Neural crest cell (in vitro differentiated cells): ENCODE measurements at places on chromosomes 12 and 14. TPM values are rescaled to one million over a fixed set of nuclear protein-coding genes. Genes with fewer than 3 reads are reported as not detected.
A peak's percentile ranks its signal among the peaks of the same experiment; 100 is the strongest.

Gene LMNTD1
- total RNA-seq, result not detected in 2 replicates

Gene CIROP
- not detected in 2 replicates for total RNA-seq

Gene PRB3
- total RNA-seq, result not detected in 2 replicates

Gene ETFBKMT
- 1.3 and 2.2 TPM in 2 replicates for total RNA-seq

DNA sequence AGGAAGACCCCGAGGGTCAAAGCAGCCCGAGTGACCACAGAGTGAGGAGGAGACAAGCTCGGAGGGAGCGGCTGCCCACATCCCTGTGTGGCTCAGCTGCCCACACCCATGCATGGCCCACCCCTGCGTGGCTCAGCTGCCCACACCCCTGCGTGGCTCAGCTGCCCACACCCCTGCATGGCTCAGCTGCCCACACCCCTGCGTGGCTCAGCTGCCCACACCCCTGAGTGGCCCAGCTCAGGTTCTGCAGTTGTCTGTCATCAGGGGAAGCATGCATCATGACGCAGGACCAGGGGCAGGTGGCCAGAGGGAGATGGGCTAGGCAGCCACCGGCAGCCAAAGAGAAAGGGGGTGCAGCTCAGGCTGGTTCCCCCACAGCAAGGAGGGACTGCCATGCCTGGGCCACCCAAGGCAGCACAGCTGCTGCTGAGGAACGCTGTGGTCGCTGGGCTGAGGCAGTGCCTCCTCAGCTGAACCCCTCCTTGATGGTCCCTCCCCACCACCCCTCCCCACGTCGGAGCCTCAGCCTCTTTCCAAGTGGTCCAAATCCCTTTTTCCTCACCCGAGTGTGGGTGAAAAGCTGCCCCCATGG is 33.3 kb upstream of the NUDT14 start:
- no peak for DNase-seq

DNA sequence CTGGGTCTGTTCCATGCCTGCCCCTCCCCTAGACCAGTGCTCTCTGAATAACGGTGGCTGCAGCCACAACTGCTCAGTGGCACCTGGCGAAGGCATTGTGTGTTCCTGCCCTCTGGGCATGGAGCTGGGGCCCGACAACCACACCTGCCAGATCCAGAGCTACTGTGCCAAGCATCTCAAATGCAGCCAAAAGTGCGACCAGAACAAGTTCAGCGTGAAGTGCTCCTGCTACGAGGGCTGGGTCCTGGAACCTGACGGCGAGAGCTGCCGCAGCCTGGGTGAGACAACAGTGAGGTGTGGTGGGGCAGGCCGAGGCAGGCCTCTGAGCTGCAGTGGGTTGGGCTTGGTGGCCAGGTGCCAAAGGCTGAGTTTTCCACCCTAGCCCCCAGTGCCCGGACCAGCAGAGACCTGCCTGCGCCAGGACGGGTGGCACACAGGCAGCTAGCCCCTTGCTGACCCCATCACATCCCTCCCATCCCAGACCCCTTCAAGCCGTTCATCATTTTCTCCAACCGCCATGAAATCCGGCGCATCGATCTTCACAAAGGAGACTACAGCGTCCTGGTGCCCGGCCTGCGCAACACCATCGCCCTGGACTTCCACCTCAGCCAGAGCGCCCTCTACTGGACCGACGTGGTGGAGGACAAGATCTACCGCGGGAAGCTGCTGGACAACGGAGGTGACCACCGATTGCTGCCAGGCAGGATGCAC is 28.2 kb upstream of the LRP1-AS start:
- DNase-seq, result peak; percentile 84

GRCh38 chr12:63940310-63941005 is 96.0 kb downstream of the SRGAP1 start:
- no peak for DNase-seq

GRCh38 chr12:10861366-10861765 is 12.1 kb upstream of the PRR4 start:
- no peak for DNase-seq

DNA sequence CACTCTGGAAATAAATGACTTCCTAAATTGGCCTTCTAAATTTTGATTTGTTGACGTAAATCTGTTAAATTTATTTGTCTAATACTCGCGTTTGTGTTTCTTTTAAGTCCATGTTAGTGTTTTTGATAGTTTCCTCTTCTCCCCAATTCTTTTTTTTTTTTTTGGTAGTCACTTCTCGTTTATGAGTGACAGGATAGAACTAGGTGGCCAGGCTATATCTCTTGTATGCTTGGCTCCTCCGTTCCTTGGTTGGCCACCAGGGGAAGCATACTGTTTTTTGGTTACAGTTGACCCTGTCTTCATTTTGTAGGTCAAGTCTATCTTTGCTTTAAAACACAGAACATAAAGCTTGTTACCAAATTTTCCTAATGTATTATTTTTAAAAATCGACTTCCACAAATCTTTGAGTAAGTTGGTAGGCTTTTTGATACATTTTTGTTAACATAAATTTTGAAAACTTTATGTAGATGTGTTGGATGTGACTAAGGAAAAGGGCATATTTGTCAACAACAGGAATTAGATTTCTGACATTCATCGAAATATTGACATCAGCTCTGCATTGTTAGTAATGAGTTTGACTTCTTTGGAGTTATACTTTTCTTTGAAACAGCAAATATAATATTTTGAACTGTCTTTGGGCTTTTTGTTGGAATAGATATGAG is 2.2 kb downstream of the RCOR1 start:
- DNase-seq, result peak; percentile 49

DNA sequence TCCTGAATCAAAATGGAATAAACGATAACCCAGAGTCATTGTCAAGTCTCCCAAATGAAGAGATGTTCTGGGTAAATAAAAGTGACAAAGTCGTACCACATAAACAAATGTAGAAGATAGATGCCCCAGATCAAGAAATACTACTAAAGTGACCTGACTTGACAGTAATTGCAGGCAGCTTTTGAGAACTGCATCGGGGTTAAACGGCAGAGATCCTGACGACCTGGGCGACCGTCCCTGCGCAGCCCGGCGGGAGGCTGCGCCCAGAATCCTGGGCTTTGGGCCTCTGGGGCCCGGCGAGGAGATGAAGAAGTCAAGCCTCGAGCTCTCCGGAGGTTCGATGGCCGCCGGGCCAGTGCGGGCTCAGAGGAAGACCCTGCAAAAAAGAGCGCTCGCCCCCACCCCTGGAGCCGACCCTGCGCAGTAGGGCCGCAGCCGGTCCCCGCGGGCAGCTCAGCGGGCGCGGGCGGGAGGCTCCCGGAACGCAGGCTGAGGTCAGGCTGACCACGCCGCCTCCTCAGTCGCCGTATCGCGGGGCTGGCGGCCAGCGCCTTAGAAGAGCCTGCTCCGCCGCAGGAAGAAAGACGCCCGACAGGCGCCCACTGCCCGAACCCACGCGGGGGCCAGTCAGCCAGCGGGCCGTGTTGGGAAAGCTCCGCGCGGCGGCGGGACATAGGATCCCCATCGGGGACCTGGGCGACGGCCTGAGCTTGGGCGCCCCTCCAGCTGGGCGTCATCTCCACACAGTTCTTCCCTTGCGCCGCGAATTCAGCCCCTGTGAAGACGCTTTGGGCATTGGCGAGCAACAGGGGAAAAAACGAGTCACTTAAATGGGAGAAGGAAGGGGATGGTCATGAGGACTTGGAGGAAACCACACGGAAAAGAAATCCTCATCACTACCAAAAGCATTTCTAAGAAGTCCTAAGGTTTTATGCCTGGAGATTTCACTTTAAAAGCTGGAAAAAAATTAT is 16.0 kb downstream of the NKX2-1 start:
- peak; percentile 12 for DNase-seq

DNA sequence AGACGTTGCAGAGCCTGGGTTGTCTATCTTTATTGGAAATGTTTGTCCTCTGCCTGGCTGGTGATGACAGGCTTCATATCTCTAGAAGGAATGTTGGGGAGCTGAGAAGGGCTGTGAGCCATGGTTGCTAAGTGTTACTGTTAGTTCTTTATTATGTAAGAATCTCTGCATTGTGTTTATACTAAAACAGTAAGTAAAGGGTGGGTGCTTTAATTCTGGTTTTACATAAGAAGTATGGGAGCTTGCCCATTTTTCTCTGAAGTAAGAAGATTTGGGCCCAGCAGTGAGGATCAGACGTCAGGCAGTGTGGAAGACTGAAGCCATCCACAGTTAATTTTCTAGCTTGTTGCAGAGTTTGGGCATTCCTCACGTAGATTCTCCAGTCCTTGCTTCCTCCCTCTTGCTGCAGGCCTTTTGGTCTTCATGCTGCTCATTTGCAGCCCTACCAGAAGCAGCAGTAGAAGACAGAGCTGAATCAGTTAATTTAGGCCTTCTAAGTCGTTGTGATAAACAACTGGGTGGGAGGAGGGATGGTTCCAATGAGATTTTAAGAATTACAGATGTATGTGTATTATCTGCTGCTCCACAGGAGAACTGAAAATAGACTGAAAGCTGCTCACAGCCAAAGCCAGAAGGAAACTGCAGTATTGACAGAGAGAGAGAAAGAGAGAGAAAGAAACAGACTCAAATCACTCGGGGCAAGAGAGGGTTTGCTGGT is 21.4 kb downstream of the WNT5B start:
- no peak for DNase-seq

- DNase-seq, result no peak
Measured at GRCh38 chr14:101586531-101587430, 25.5 kb downstream of the DIO3 start.

DNA sequence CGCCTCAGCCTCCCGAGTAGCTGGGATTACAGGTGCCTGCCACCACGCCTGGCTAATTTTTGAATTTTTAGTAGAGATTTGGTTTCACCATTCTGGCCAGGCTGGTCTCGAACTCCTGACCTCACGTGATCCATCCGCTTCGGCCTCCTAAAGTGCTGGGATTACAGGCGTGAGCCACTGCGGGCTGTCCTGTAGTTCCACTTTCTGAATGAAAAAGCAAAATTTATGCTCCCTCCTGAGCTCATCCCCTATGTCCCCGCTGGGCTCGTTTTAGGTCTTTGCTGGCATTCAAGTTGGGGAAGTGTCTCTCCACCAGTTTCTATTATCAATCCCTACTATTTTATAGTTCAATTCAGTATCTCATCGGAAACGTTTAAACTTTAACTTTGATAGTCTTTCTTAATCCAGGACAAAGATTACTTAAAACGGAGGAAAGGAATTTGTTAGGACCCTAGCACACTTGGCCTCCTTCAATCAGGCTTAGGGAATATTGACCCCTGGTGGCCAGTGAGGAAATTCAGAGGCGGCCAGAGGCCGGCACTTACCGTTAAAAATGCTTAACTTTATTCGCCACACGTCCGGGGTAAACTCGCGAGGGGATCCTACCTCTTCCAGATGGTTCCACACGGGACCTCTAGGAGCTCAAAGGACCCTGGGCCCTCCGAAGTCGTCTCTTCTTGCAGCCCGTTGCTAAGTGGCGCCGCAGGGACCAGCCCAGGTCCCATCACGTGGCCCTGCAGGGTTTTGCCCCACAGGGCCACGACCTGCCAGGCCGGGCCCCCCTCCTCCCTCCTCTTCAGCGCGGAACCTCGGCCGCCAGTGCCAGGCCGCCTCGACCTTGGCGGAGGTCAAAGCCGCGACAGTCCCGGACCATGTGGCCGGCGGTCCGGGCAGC is 11.4 kb upstream of the DNAL1 start:
- peak; percentile 62 for DNase-seq

DNA sequence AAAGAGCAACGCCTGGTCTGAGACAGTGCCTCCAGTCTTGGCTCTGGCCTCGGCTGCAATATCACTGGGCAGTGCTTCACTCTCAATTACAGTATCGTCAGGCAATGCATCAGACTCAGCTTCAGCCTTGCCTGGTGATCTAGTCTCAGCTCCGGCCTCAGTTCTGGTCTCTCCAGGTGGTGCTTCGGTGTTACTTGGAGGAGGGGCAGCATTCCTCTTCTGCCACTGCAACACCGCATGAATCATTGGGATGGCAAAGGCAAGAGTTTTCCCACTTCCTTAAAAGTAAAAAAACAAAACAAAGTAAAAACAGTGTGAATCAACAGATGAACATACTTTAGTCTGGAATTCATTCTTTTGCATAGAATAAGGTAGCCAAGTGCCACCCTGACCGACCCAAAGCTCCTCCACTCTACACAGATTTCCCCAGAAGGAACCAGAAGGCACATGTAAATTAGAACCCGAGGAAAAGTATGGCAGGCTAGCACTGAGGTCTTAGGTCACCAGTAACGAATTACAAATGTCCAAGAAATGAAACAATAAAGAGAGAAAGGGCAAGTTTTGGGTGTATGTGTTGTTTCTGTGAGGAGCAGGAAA is 18.6 kb downstream of the DDX24 start:
- DNase-seq, result no peak

DNA sequence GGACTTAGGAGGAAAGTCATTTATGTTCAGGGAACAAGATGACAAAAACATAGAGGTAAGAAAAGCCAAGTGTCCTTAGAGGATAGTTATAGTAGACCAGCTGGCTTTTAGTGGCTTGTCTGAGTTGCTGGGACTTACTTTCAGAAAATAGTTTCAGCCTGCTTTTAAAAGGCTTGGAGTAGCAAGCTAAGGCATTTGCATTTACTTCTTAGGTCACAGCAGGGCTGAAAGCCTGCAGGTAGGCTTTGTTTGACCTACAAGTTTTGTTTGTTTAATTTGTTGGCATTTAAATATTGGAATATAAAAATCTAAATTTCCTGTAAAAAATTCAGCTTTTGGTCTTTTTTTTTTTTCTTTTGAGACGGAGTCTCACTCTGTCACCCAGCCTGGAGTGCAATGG is 5.1 kb downstream of the ACSS3 start:
- no peak for DNase-seq

GRCh38 chr14:85853996-85854526 is 324.1 kb downstream of the FLRT2 start:
- DNase-seq, result no peak

DNA sequence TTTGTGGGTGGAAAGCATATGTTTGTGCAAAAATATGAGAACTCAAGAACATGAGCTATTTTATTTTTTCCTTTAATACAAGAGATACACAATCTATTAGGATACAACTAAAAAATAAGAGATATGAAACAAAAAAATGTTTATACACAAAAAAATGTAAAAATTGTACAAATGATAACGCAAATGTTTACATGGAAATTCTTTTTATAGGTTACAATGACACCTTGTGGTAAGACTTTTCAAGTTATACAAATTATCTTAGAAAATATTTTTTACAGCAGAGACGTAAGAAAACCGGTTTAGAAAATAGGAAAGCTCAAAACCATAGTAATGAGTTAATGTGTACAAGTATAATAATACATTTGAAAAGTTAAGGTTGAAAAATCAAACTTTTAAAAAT is 25.5 kb downstream of the CEP83 start:
- no peak for DNase-seq
